NCI-H510A treated with DMSO at 0.1 percent for 48 hours (cell line): ENCODE measurements at places on chromosomes 1 and 21.

DNA sequence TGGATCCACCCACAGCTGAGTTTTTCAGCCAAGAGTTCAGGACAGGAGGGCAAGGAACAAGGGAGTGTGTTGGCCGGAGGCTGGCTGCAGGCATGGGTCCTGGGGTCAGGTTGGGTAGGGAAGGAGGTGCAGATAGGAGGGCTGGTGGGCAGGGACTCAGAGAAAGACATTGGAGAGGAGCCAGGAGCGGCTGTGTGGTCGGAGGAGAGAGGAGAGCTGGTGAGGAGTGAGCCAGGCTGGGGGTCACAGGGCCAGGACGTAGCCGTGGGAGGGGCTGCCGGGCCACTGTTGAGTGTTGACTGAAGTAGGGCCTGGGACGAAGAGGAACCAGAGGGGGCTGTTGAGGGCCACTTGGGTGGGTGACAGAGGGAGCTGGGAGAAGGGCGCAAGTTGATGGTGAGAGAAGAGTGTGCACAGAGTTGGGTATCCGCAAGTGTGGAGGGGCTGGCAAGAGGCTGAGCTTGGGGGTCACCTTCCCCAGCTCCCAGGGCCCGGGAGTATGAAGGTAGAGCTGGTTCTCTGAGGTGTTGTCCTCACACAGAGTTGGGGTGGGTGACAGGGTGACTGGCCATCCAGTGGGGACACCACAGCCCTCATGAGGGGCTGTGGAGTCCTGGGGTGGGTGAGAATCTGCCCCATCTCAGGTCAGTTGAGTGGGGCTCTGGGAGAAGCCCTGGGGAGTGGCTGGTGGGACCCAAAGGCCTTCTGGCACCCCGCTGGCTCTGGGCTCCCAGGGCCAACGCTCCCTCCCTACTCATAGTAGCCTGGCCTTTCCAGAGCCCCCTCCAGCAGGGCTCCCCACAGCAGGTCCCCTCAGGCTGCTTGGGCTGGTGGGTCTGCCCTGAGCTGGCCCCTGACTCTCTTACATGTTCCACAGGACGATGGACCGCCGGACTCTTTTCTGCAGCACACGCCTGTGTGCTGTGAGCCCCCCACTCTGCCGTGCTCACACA, 21.9 kb downstream of the PODN start:
- no peak for DNase-seq

DNA sequence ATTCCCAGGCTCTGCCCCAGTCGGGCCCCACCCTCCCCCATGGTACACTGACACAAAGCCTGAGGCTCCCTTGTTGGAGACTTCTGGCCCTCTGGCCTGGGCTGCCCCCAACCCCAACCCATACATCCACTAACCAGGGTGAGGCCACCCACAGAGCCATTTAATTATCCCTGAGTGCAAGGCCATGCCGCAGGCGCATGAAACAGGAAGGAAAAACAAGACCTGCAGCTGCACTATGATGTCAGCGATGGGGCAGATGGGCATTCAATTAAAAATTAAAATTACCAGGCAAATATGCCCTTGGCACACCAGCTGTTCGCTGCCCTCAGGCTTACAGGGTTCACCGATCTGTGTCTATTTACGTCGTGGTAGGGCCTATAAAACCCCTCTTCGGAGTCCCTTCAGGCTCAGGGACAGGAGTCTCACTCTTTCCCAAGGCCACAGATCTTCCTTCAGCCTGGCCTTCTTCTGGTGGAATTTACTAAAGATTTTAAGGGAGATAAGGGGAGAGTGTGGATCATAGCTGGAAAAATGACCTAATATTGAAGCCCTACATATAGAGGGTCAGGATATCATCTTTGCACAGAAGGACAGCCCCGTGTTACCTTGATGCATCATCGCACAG, 29.6 kb upstream of the RGS16 start:
- peak; percentile 81 for DNase-seq

GRCh38 chr1:64906447-64906846, 59.9 kb downstream of the JAK1 start:
- DNase-seq, result peak; percentile 28

GRCh38 chr1:198220428-198220827, 63.6 kb downstream of the NEK7 start:
- DNase-seq, result no peak

DNA sequence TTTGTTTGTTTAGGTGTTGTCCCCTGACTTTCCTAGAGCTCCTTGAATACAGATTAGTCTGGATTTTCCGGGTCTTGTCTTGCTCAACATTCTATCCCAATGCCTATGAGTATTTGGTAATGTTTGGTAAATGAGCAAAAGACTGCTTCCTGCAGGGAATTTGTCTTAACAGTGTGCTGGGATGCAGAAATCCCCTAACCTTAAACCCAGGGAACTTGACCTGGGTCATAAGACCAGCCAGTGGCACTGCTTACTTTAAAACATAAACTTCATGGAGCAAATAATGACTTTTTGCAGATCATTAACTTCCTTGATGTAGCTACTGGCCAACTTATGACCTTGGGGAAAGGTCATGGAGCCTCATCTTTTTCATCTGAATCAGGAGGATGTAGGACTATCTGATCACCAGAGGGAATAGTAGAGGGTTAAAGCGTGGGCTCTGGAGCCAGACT, 27.2 kb downstream of the TCEANC2 start:
- DNase-seq, result no peak

GRCh38 chr1:64282351-64282750, 78.9 kb downstream of the UBE2U start:
- peak; percentile 30 for DNase-seq

DNA sequence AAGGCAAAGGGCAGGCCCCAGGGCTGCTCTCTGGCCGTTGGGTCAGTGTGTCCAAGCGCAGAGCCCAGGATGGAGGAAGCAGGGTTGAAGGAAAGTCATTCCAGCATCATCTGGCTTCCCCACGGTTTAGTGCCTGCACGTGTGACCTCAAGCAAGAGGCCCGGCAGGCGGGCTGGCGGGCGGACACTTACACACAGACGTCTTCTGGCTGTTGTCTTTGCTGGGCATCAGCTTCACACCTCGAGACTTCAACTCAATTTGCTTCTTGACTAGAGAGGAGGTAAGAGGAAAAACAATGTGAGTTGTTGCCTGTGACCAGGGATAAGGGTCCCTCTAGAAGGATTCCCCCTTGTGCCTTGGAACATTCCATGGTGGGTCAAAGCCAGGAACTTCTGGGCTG, 38.4 kb upstream of the HMGB4 start:
- DNase-seq, result no peak

- no peak for DNase-seq
These were observed 27.9 kb downstream of the MATN1 start for GRCh38 chr1:30695439-30695841.

DNA sequence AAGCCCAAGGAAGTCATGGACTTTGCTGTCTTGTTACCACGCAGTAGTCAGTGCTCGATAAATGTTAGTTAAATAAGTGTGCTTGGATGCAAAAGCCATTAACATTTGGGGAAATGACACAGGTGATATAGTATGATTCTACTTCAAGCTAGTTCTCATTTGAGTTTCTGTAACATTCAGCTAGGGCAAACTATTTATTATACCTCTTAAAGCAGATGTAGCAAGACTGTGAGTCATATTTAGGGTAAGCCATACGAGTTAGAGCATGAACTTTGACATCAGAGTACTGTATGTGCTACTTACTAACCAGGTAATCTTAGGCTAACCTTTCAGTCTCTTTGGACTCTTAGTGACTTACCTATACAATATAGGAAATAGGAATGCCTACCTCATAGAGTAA, 21.0 kb downstream of the CLCA4 start:
- no peak for DNase-seq

DNA sequence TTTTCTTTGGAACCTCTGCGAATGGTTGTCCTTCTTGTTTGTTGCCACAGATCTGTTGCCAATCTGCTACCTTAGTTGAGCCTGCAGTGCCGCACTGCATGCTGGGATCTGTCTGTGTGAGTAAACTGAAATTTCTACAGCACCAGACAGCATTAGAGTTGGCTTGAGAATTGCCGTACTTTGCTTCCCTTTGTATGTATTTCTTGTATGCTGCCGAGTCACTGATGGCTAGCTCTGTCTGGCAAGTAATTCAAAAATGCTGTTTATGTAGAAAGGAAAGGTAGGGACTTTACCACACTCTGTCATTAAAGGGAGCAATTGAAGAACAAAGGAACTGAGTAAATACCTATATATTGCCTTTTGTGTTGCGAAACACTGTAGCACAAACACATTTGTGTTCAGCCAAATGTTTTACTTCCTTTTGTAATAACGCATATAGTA, 857.4 kb downstream of the USP25 start:
- DNase-seq, result no peak

GRCh38 chr1:119735217-119735616, 23.5 kb downstream of the PHGDH start:
- no peak for DNase-seq

DNA sequence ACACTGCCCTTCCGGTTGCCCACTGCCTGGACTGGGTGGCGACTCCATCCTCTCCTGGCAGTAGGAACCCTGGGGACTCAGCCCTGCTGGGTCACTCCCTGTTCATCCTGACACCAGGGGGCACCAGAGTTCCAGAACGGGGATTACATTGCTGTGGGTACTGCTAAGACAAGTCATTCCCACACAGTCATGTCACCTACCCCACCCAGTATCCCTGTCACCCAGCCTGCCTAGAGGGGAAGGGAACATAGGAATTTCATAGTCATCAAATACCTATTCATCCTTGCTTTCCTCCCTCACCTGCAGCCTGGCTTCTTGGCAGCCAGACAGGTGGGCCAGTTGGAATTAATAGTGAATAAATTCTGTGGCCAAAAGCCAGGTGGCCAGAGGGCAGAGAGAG, 9.8 kb upstream of the SFN start:
- peak; percentile 58 for DNase-seq

GRCh38 chr1:54215523-54215922, 15.6 kb downstream of the MRPL37 start:
- DNase-seq, result no peak

DNA sequence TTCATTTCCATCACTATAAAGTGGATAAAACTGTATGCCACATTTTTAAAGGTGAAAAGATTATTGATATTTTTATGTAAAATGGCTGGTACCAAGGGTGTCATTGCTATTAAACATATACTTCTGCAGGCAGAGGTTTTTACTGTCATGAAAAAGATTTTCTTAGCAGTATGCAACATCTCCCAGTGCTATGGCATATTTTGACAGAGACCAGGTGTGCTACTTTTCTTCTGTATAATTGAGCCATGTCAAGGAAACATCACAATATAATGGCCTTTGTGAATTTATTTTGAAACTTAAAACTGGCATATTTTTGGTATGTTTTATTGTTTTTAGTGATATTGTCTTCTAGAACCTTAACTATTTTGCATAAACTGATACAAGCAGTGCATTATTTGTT, 216.6 kb upstream of the C1orf105 start:
- DNase-seq, result no peak

GRCh38 chr1:247639381-247639981, 34.1 kb downstream of the OR2G3 start:
- DNase-seq, result peak; percentile 73

GRCh38 chr21:34974162-34974981, 74.7 kb downstream of the RUNX1 start:
- DNase-seq, result no peak

DNA sequence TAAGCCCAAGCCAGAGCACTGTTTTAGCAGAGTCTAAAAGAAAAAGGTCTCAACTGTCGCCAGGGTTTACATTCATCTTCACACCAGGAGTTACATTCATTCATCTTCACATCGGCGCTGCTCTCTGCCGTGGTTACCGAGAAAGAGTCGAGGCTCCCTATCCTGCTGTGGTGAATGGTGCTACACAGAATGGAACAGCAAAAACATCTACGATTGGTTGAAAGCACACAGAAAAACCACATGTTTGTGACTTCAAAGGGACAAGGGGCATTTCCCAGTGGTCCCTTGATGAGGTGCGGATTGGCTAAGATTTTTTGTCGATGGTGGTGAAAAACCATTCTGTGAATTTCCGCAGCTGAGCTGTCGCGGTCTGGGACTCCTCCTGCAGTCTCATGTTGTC, 231.1 kb downstream of the SIPA1L2 start:
- no peak for DNase-seq

- DNase-seq, result no peak
These were observed 25.2 kb downstream of the VAMP4 start for GRCh38 chr1:171716616-171717015.

DNA sequence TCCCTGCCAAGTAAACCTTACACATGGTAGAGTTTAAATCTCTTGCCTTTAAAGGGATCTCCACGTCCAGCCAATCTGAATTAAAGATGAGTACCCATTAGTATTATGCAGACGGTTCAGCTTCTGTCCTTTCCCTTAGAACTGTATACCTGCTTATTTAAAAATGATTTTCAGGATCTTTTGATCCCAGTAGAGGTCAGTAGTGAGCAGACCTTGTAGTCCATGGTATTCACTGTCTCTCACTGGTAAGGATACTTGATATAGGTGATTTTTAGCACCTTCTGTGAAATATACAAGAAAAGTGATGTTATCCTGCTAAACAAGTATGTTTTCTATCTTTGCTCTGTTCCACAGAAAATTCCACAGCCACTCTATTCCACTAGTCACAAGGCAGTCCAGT, 1211.6 kb upstream of the ADGRL4 start:
- DNase-seq, result peak; percentile 74

DNA sequence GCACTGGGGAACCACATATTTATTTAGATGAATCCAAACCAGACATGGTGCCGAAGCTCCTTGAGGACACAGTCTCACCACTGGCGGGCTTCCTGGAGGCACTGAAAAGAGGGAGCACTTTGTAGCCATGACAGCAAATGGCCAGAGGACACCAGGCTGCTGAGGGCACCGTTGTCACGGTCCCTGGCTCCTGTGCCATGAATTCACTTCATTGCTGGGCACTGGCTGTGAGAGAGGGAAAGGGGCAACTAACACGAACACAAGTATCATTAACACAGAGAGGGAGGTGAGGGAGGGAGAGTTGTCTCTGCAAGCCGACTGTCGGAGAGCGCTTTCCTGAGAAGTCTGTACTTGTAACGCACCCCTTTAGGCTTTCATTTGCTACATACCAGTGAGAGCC, 9.4 kb upstream of the PSRC1 start:
- no peak for DNase-seq

GRCh38 chr1:230330157-230330556, 96.0 kb downstream of the PGBD5 start:
- DNase-seq, result no peak

GRCh38 chr21:45983981-45984551, 2.5 kb downstream of the COL6A1 start:
- DNase-seq, result no peak

GRCh38 chr1:75129983-75130789, 4.0 kb upstream of the LHX8 start:
- DNase-seq, result no peak

DNA sequence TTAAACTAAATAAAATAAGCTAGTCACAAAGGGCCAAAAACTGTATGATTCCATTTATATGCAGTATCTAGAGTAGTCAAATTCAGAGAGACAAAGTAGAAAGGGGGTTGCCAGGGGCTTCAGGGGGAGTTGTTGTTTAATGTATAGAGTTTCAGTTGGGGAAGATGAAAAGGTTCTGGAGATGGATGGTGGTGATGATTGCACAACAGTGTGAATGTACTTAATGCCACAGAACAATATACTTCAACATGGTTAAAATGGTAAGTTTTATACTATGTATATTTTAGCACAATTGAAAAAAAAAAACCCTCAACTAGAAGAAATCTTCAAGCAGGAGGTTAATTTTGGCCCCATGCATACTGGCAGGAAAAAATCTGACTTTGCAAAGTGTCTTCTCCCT, 24.3 kb downstream of the VAV3 start:
- DNase-seq, result no peak
